ENCODE measurements at places on chromosomes 6 and 20.
A peak's percentile ranks its signal among the peaks of the same experiment; 100 is the strongest.

DNA sequence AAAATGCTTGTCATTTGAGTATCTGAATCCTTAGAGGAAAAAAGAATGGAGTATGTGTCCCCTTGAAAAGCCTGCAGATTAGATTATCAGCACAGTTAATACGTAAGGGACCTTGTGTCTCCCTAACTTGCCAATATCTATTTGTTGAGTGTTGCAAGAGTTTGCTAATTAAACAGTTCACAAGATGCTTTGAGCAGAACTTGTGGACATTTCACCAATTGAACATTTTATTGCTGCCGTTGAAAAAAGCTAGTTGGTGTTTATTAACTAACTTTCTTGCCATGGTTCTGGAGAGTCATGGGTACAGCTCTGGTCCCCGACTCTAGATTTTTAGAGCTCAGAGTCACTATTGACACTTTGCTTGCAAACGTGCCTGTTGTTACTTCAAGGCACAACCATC is 30.6 kb upstream of the PRDM1 start:
- no peak for DNase-seq

- peak; percentile 66 for DNase-seq
These were observed 8.9 kb downstream of the FAM217B start for GRCh38 chr20:59948828-59949720.

DNA sequence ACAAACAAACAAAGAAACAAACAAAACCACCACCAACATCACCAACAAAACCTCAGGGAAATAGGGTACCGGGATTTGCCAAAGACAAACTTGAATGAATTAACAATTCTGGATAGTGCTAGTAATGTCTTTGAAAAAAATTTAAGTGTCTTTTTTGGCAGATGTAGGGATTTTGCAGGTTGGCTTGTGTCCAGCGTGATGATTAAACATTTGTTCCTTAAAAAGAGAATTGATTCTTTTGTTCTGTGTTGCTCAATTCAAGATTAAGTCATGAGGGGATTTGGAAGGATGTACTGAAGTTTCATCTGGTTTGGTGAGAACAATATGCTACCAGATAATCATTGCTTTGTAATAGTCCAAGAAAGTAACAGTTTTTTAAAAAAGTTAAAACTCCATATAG is 125.1 kb upstream of the HS3ST5 start:
- no peak for DNase-seq

DNA sequence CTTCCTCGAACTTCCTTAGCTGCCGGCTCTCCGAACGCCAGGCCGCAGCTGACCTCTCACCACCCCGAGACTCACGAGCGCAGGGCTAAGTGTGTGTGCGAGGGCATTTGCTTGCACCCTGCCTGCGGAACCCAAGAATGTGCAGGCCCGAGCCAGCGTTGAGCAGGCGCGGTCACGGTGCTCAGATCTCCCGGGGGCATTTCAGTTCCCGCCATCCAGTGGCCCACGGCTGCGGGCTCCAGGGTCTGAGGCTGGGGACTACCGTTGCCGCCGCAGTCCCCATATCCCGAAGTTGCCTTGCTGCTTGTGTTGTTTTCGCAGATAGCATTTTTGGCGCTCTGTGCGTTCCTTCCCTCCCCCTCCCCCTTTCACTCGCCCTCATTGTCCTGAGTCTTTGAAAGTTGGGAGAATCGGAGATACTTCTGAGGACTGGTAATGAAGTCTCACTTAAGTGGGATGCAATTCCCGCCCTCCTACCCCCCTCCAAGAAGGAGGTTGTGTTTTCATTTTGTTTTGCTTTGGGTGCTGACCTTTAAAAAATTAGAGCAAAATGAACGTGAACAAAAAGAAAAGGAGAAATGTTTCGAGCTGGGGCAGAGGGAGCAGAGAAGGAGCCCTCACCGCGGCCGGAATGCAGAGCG is 1.7 kb downstream of the NR2E1 start:
- peak; percentile 43 for DNase-seq
